ENCODE measurements at places on chromosomes 11 and 22.

DNA sequence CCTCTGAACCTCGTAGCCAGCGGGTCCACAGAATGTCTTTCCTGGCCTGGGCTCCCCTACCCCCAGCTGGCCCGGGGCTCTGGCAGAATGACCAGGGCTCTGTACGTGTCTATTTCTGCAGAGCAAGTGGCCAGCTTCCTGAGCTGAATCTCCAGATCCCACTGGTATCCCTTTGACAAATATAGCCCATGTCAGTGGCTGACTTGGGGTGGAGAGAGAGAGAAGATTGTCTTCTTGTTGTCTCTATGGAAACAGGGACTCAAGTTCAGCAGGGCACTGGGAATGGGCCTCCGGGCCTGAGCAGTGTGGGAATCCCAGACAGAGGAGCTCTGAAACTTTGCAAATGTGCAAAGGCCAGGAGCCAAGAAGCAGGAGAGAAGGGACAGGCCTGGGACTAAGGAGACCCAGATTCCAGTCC lies 33.9 kb downstream of the ANO1 start:
- no peak for DNase-seq

GRCh38 chr11:114172871-114173444 lies 113.4 kb downstream of the ZBTB16 start:
- DNase-seq: no peak

- no peak for DNase-seq
These were observed 52.3 kb downstream of the SLC22A12 start for GRCh38 chr11:64643256-64643881.

DNA sequence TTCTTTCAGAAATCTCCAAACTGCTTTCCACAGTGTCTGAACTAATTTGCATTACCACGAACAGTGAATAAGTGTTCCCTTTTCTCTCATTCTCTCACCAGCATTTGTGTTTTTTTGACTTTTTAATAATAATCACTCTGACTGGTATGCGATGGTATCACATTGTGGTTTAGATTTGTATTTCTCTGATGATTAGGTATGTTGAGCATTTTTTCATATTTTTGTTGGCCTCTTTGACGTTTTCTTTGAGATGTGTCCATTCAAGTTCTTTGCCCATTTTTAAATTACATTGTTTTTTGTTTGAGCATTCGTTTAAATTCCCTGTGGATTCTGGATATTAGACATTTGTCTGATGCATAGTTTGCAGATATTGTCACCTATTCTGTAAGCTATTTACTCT lies 1639.6 kb upstream of the TENM4 start:
- DNase-seq: no peak

GRCh38 chr22:42419243-42419881 lies 12.8 kb downstream of the NFAM1 start:
- DNase-seq: no peak

DNA sequence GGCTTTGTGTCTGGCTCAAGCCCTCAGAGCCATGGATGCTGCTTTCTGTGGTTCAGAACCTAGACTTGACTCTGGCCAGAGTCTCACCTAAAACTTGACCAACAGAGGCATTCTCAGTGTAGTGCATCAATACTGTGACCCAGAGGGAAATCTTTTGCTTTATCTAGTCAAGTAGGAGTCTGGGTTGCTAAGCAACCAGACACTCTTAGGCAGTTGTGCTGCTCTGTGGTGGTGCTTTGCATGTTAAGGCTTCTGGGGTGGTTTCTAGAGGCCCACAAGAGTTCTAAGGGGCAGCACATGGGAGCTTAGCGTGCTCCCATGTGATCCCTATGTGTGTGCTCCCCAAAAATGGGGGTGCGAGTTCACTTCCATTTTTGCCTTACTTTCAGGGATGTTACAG lies 224.6 kb upstream of the PLET1 start:
- DNase-seq: no peak

Data from brain pericyte (primary cell).